Stimulated activated CD4-positive, alpha-beta T cell treated with anti-CD3 and anti-CD28 coated beads, Interleukin-1b, Interleukin-23, amount 100 ng/mL, for 1 hour (primary cell): ENCODE measurements at places on chromosomes 6 and 20.

- no peak for DNase-seq
Observed at GRCh38 chr20:59806578-59806975, 126.9 kb downstream of the SYCP2 start.

GRCh38 chr6:88232753-88233152 lies 66.6 kb upstream of the CNR1 start:
- DNase-seq: no peak

GRCh38 chr6:71977884-71978283 lies 91.5 kb downstream of the RIMS1 start:
- DNase-seq: no peak

- DNase-seq: no peak
Observed at GRCh38 chr6:163617549-163617948, 203.0 kb downstream of the QKI start.

- DNase-seq: no peak
Observed at GRCh38 chr6:153130515-153131036, 506 bp downstream of the RGS17 start.

DNA sequence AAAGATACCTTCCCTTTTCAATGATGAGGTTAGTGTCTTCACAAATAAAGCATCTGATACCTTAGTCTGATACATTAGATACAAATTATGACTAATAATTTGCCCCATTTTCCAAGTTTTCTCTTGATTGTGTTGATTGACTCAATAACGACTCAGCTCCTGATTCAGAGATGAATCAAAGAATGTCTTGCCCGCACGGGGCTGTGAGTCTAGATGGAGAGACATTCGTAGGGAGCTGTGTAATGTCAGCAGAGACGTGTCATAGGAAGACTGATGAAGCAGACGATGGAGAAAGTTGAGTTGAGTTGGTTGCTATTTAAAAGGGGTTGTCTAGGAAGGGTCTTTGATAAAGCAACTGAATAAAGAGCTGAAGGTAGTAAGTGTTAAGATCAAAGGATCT lies 78.2 kb downstream of the TSHZ2 start:
- no peak for DNase-seq

DNA sequence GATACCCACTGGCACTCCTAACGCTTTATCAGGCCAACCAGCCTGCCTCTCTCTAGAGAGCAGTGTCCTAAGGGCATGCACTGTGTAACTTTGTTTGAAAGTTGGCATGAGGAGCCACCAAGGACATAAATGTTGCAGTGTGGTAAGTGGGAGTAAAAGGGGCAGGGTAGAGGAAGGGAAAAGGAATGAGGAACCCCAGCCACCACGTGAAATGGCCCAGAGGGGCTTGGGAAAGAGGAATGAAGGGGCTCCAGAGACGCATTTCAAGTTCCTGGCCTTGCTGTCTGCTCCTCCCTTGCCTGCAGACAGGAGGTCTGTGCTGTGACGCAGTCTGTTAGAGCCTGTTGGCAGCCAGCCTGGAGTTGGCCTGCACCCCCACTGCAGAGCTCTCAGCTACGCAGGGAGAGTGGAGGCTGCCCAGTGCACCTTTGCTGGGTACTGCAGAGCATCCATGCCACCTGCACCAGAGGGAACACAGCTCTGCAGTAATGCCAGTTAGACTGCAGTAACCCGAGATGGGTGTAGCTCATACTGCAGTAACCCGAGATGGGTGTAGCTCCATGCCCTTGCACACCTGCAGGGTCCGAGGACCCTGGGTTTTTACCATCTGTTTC lies 86.8 kb upstream of the SNAP25 start:
- DNase-seq: no peak

DNA sequence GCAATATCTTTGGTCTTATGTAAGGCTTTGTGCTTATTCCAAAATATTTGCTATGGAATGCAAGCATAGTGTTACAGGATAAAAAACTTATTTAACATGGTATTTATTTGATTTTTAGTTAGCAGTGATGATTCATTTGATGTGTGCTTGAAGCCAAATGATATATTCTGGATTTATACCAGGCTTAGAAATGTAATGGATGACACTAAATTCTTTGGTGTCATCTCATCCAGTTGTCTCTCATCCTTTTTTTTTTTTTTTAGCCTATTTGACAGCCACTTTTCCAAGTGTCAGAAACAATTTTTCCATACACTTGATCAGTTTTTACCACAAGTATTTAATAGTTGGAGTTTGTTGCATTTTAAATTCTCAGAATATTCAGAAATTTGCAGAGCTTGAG lies 515.3 kb downstream of the CDKAL1 start:
- no peak for DNase-seq

DNA sequence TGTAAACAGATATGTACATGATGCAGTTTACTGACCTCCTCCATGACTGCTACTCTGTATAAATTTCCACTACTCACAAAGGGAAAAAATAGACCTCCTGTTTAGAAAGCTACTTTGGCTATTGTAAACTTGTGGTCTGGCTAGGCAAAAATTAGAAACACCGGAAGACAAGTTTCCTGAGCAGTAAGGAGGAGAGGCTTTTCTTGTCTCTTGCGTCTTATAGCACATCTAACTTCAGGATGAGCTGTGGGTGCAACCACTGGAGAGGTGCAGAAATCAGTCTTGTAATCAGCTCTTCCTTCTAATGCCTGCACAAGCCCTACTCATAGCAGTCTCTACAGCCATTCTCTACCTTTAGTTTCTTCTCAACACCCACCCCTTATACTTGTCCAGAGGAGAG lies 296.5 kb upstream of the SLC35B3 start:
- DNase-seq: no peak

DNA sequence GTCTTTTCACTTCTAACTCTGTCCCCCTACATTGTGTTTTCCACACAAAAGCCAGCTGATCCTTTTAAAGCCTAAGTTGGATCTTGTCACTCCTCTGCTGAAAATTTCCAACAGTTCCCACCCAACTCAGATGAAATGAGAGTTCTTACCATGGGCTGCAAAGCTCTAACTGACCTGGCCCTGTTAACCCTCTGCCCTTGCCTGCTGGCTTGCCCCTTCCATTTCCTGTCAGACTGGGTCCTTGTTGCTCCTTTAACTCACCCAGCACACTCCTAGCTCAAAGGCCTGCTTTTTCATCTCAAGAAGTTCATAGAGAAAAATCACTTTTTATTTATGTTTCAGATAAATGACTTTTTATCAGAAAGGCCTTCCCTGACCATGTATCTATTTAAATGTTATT lies 66.5 kb upstream of the HEY2 start:
- no peak for DNase-seq

GRCh38 chr20:6103301-6103700 lies 19.5 kb downstream of the FERMT1 start:
- no peak for DNase-seq

DNA sequence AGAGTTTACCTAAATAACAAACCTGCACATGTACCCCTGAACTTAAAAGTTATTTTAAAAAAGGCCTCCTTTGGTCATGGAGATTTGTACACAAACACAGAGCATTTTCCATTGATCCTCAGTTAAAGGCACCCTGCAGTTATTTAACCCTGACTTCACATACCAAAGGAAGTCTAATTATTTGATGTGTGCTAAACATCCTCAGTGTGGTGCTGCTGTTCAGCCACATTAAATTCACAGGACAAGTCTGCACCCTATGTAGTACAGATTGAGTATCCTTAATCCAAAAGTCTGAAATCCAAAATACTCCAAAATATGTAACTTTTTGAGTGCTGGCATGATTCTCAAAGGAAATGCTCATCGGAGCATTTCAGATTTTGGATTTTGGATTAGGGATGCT lies 21.4 kb downstream of the KCNQ5 start:
- no peak for DNase-seq

DNA sequence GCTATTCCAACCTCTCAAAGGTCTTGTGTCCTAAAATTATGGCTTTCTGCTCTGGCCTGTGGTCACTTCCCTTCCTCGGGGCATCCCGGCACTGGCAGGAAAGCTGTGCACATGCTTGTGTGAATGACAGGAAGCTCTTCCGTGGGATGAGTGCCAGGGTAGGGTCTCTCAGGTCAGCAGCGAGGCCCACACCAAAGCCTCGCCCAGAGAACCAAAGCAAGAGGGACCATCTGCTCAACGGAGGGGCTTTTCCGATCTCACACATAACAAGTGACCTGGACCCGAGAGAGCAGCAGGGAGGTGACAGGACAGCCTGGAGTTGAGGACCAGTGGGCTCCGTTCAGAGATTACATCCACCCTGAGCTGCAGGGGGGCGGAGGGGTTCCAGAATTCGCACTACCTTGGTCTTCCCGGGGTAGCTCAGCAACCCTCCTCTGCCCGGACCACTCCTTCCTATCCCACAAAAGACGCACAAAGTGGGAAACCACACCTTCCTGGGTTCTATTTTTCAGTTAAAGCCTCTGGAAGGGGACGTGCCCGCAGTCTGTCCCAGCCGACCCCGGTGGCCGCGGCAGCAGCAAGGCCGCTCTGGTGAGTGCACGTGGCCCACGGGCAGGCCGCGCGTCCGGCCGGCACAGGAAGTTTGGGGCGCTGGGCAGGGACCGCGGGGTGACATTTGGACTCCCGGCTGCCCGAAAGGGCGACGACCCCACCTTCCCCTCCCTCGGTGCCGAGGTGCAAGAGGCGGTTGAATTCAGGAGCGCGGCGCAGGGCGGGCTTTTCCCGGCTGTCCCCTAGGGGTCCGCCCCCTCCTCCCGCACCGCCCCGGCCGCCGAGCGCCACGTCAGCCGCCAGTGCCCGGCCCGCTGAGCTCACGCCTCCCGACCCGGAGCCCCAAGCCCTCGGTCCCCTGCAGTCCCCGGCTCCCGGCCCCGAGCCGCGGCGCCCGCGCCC lies 988 bp downstream of the TXNDC5 start:
- no peak for DNase-seq

- DNase-seq: no peak
Observed at GRCh38 chr6:54193560-54193959, 82.3 kb downstream of the MLIP start.

GRCh38 chr20:45445805-45446562 lies 23.6 kb upstream of the WFDC2 start:
- DNase-seq: no peak

- no peak for DNase-seq
Observed at GRCh38 chr6:69027861-69028260, 392.8 kb downstream of the ADGRB3 start.

GRCh38 chr20:32429745-32430360 lies 71.7 kb downstream of the ASXL1 start:
- DNase-seq: no peak

GRCh38 chr20:46324960-46325703 lies 16.8 kb upstream of the CDH22 start:
- no peak for DNase-seq

GRCh38 chr6:13285705-13286104 lies 42.6 kb downstream of the TBC1D7 start:
- DNase-seq: no peak

GRCh38 chr20:36950414-36951197 lies 902 bp downstream of the SAMHD1 start:
- DNase-seq: no peak

GRCh38 chr6:25781134-25781533 lies 26.6 kb downstream of the SLC17A4 start:
- no peak for DNase-seq

DNA sequence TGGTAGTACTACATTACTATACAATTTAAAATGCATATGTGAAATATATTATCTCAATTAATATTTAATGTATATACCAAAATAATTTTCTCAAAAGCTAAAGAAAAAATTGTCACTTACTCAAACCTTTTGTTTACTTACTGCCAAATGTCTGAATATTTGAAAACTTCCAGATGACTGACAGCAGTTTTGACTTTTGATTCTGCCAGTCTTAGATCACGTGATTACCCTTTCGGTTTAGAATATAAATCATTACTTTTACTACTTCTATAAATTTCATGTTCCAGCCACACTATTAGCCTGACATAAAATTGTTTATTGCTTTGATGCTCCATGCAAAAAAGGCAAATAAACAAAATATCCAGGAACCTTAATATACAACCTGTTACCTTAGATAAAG lies 680.7 kb upstream of the ID4 start:
- no peak for DNase-seq

DNA sequence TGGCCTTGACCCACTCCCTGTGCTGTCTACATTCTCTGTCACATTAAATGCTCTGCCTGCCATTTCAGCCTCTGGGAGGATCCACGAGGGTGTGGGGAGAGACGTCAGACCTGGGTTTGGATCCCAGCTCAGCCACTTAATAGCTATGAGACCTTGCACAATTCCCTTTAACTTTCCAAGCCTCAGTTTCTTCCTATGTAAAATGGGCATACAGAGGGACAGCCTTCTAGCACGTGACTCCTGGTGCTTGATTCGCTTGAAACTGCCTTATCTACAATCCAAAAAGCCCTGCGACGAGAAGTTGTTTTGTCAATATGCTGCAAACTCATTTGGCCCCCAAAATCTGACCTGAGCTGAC lies 40.0 kb downstream of the TOX2 start:
- DNase-seq: no peak

- DNase-seq: no peak
Observed at GRCh38 chr6:79334674-79335073, 100.2 kb upstream of the HMGN3 start.

DNA sequence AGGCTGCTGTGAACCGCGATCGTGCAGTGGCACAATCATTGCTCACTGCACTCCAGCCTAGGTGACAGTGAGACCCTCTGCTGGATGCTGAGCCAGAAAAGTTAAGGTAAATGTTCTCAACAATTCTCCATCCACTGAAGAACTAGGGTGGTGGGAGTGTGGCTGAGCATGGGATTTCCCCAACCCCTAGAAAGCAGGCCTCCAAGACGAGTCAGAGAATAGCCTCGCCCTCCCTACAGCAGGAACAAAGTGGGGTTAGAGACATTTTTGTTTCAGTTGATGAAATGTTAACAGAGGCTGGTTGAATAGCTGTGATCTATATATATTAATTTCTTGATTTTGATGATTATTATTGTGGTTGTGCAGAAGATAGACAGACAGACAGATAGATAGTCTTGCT lies 6.1 kb upstream of the ALDH8A1 start:
- DNase-seq: no peak

GRCh38 chr20:53284256-53284655 lies 309.4 kb downstream of the ZNF217 start:
- DNase-seq: no peak

- no peak for DNase-seq
Observed at GRCh38 chr6:165439928-165440554, 130.6 kb upstream of the C6orf118 start.

- DNase-seq: no peak
Observed at GRCh38 chr6:17813542-17813941, 106.8 kb upstream of the NUP153 start.

DNA sequence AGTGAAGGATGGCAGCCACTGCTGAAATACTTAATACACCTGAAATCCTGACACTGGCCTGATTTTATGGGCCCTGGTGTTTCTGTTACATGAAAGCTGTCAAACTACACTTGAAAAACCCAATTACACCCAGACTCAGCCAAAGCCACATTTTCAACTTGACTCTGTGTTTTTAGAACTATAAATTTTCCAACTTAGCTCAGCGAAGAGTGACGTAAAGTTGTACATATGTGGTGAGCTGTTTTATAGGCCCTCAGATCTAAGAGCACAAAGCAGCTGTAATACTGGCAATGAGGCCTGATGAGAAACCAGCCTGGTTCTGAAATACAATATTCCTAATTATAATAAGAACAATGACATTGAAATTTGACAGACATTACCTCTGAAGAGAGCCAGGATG lies 18.6 kb downstream of the SCML4 start:
- DNase-seq: no peak
